ENCODE measurements at places on chromosomes 2 and 18. TPM values are rescaled to one million over a fixed set of nuclear protein-coding genes. Genes with fewer than 3 reads are reported as not detected.

DNA sequence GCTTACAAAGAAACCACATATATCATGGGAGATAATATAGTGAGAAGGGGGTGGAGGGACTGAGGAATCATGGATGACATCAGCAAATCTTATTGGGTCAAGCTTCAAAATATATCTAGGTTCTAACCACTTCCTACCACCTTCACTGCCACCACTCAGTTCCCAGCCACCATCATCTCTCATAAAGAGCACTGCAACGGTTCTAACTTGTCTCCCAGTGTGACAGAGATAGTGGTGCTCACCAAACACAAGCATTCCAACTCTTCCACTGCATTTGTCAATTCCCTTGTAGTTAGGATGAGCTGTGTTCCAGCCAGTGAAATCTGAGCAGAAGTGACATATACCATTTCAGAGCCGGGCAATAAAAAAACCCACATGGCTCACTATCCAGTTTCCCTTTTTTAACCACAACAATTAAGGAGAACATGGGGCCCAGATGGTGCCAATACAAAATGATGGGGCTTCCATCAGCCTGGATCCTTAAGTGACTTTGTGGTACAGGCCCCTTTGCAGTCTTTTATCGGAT lies 318.1 kb downstream of the NBAS start:
- DNase-seq: no peak

The CCDC121 gene
- polyA plus RNA-seq: 14.0 TPM

- no peak for DNase-seq
These were observed 409.8 kb downstream of the PLCL1 start for GRCh38 chr2:198214114-198214596.

The SOX11 gene
- polyA plus RNA-seq: 23.0 TPM

The GKN1 gene
- polyA plus RNA-seq: not detected

The APCDD1 gene
- polyA plus RNA-seq: 148 TPM

The GAL3ST2 gene
- 0.16 TPM for polyA plus RNA-seq
